Smooth muscle cell of the brain vasculature (primary cell): ENCODE measurements at places on chromosomes 2 and 18.

DNA sequence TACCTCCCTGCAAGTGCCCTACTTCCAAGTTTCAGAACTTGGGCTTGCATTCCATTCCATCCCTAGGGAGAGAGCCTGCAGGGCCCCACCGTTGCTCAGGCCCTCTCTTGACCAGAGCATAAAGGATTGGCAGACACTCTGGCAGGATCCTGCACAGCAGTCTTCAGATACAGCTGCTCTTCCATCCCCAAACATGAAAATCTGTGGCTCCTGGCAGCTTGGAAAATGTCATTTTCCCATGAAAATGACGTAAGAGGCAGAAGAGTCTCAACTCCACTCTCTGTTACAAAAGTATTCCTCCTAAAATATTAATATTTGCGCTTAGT, 162.6 kb downstream of the GFPT1 start:
- no peak for DNase-seq

- DNase-seq, result no peak
Observed at GRCh38 chr2:48328159-48328809, 201.7 kb upstream of the STON1 start.

GRCh38 chr18:44934901-44935300, 254.2 kb downstream of the SETBP1 start:
- no peak for DNase-seq

DNA sequence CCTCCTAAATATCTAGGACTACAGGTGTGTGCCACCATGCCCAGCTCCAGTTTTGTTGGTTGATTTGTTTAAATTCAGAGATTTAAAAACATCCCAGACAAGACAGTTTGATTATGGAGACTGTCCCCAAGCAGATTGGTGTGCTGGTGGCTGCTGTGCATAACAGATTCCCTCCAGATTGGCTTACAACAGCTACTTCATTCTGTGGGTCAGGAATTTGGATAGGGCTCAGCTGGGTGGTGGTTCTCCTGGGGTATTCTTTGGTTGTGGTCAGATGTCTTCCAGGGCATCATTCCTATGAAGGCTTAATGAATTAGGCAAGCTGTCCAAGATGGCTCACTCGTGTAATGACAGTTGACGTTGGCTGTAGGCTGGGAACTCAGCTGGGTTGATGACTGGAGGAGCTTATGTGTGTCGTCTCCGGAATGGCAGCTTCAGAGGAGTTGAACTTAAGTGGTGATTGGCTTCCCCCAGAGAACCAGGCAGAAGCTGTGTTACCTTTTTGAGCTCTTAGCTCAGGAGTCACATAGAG, 10.6 kb upstream of the SNORC start:
- DNase-seq, result no peak

DNA sequence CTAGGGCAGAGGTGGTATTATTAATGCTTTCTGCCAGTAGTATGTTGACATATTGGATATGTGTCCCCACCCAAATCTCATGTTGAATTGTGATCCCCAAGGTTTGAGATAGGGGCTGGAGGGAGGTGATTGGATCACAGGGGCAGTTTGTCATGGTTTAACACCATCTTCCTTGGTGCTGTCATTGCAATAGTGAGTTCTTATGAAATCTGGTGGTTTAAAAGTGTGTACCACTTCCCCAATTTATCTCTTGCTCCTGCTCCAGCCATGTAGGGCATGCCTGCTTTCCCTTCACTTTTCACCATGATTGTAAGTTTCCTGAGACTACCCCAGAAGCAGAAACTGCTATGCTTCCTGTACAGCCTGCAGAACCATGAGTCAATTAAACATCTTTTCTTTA, 47.1 kb upstream of the THSD7B start:
- no peak for DNase-seq

GRCh38 chr2:136005462-136006196, 20.2 kb upstream of the DARS1 start:
- no peak for DNase-seq

DNA sequence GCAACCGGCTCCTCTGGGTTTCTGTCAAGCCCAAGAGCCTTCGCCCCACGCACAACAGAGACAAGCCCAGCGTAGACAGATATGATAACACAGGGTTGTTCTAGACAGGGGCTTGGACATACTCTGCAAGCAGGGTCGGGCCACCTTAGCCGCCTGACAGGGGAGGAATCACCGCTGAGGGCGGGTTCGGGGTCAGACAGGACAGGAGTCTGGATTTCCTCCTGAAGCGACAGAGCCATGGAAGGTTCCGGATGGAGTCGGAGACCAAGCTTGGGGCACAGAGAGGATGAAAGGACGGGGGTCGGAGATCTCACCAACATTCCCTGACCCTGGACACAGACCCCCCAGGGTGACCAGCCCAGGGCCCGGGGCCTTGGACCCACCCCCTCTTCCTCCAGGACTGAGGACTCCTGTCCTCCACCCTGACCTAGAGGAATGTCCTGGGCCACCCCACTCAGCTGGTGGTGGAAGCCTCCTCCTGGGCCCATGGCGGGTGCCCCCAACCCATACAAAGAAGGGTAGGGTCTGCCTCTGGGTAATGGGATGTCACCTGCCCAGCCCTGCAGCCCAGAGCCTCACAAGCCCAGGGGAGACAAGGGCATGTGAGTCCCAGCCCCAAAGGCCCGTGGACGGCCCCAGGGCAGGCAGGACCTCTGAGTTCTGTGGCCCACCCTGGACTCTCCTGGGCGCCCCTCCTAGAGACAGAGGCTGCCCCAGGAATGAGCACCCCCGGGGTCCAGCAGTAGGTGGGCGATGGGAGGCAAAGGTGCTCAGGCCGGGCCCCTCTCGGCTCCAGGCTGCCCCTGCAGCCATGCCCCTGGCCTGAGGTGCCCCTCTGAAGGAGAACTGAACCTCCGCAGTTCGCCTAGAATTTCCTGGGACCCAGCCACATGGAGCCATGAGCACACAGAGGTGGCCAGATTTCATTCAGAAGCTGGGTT, 44.1 kb upstream of the GPC1 start:
- no peak for DNase-seq

GRCh38 chr2:64992218-64992617, 3.0 kb downstream of the SLC1A4 start:
- DNase-seq, result no peak

DNA sequence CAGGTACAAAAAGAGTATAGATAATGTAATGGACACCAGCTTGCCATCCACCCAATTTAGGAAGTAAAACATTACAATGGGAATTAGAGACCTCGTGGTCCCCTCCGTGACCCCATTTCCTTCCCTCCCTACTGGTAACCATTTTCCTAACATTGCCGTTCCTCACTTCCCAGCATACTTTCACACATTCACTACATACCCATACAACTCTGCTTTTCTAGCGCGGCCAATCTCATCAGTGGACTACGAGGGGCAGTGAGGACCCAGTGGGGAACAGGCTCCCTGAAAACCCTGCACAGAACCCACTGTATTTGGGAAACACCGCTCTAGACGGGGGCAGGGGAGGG, 1.1 kb downstream of the ENOSF1 start:
- no peak for DNase-seq

DNA sequence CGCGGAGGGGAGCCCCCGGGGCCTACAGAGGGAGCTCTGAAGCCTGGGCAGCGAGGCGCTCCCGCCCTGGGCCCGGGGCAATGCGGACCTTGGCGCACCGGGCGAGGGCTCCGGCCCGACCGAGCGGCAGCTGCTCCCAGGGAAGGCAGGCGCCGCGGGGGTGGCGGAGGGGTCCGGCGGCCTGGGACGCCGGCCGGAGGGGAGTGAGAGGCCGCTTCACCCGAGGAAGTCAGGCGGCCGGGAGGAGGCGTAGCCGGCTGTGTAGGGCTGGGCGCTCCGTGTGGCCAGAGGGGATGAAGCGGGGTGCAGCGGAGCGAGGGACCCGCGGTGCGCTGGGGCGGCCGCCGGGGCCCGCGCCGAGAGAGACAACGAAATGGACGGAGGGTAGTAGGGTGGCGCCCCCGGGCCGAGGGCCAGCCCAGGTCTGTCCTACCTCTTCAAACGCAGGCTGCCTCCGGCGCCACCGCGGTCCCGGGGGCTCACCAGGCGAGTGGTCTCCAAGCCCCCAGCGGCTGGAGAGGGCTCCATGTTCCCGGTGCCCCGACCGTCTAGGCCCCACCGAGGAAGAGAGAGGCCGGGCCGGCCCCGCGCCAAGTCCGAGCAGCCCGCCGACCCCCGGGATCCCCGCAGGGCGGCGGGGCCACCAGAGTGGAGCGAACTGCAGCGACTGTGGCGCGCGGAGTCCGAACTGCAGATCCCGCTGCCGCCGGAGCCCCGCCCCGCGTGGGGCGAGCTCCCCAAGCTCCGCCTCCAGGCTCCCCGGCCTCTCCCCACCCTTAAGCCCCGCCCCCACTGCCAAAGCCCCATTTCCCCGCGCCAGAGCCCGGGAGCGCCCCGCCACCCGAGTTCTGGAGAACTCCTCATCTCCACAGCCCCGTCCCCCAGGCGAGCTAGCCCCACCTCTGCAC, at the start of gene SLC30A3:
Gene SLC30A3 (minus strand): TSS at position 669 of the 908 bp plus-strand sequence. CDS start 141 bp downstream, at position 528.
- no peak for DNase-seq

DNA sequence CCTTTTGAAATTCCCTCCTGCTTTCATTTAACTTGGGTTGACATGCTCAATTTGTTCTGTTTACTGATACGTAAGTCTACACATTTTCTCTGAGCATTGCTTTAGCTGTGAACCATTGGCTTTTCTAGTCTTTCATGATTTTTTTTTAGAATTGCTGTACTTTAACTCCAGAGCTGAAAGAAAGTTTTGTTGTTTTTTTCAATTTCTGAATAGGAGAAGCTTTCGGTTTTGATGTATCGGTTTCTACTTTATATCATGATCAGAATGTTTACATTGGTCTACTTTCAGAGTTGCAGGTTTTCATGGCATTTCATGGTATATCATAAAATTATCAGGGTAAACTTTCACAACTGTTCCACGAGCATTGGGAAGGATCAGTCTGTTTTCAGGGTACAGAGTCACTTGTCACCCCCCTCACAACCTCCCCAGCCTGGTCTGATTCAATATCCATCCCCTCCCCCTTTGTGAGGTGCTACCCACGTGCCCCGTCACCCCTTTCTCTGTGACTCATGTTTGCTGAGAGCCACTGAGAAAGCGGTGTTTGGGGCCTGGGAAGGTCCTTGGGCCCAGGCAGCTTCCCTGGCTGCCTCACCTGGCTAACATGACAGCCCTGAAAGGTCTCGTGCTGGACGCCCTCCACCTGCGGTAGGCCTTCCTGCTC, 7.0 kb downstream of the ASTL start:
- DNase-seq, result no peak

- DNase-seq, result no peak
Observed at GRCh38 chr2:169185711-169186110, 116.3 kb downstream of the DHRS9 start.
